NCI-H1092 (cell line): ENCODE measurements at places on chromosomes 3 and 15.
A peak's percentile ranks its signal among the peaks of the same experiment; 100 is the strongest.

DNA sequence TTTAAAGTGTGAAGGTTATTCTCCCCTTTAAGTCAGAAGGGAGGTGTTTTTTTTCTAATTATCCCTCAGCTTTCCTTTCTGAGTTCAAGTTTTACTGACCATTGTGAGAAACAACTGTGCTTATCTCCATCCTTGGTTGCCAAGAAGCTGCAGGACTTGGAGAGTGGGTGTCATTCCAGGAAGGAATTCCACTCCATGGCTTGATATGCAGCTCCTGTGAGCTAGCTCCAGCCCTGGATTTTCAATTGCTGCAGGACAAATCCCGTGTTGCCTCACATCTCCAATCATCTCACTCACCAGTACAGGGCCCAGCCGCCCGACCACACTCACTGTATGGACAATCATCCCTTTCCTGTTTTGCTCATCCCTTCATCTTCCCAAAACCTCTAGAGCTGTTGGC, 122.5 kb downstream of the IGSF11 start:
- no peak for DNase-seq

- no peak for DNase-seq
Measured at GRCh38 chr3:133542871-133543270, 30.6 kb upstream of the CDV3 start.

DNA sequence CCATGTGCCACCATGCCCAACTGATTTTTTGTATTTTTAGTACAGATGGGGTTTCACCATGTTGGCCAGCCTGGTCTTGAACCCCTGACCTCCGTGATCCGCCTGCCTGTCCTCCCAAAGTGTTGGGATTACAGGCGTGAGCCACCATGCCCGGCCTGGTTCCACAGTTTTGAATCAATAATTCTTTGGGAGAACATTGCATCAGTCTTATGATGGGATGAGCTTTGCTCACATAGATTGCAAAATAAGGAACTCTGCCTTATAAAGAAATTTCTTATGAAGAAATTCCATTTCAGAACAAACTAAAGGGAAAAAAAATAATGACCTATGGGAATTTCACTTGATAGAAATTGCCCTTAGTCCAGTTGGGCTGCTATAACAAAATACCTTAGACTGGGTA, 15.8 kb upstream of the TMPRSS7 start:
- no peak for DNase-seq

DNA sequence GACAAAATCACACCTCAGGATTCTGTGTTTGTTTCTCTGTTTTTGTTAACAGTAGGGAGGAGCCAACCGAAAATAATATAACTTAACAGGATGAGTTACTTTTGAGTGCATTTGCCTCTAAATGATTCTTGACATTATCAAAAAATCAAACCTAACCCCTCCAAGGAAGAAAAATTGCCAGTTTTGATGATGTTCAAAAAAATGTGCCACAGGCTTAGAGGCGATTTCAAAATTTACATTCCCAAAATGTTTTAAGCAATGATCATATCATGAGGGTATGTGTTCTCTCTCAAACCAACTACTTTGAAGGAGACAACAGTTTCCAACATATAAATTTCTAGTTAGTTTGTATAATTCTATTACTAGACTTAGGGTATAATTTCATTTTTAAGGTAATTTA, 6.7 kb downstream of the VGLL3 start:
- DNase-seq, result no peak

DNA sequence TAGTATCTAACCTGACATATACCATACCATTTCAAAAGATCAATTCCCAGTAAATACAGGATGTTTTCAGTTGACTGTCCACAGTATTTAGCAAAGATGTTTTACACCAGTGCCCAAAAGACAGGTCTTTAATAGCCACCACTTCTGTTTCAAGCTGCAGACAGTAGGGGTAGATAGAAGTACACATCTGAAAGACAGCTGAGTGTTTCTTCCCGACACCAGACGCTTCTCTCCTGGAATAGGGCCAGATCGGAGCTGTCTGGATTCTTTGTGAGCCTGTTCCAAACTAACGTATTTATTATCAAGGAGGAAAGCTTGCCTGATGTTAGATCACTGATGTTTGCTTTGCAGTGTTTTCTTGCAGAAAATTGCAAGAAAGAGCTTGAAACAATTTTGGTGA, 136.1 kb upstream of the RBMS3 start:
- no peak for DNase-seq

- DNase-seq, result no peak
Measured at GRCh38 chr3:64806668-64807605, 119.1 kb upstream of the ADAMTS9 start.

- no peak for DNase-seq
Measured at GRCh38 chr15:88932271-88932874, 19.2 kb upstream of the MFGE8 start.

- DNase-seq, result no peak
Measured at GRCh38 chr15:72117486-72118016, 399 bp downstream of the MYO9A start.

GRCh38 chr3:155088706-155089345, 8.7 kb downstream of the MME start:
- no peak for DNase-seq

DNA sequence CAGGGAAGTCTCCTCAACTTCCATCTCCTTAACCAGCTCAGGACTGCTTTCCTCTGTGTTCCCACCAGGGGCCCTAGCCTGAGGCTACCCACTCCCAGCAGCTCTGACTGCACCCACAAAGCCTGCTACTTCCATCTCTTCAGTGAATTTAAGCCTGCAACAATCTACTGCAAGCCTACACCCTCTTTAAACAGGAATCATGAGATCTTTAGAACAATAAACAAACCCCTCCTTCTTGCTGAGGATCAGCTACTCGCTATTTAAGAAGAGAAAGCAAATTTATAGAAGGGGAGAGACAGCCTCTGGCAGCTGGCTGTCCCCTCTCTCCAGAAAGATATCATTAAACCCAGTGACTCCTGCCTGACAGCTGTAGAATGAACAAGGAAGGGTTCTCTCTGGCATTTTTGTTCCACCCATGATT, 51.9 kb downstream of the ARHGAP31 start:
- no peak for DNase-seq

DNA sequence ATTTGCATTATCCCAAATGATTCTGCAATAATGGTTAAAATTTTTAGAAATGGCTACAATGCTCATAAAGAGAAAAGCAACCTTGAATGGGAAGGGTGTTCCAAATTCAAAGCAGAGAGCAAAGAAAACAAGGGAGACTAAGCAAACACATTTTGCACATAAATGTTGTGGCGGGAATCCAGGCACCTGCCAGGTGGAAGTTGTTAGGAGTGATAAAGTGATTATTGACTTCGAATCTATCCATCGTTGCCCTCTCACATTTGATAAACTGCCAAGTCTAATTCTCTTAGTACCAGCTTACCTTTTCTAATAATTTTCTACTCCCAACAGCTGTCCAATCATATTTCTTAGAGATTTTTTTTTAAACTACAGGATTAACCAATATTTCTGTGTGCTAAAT, 244.5 kb downstream of the CACNA2D3 start:
- peak; percentile 79 for DNase-seq

DNA sequence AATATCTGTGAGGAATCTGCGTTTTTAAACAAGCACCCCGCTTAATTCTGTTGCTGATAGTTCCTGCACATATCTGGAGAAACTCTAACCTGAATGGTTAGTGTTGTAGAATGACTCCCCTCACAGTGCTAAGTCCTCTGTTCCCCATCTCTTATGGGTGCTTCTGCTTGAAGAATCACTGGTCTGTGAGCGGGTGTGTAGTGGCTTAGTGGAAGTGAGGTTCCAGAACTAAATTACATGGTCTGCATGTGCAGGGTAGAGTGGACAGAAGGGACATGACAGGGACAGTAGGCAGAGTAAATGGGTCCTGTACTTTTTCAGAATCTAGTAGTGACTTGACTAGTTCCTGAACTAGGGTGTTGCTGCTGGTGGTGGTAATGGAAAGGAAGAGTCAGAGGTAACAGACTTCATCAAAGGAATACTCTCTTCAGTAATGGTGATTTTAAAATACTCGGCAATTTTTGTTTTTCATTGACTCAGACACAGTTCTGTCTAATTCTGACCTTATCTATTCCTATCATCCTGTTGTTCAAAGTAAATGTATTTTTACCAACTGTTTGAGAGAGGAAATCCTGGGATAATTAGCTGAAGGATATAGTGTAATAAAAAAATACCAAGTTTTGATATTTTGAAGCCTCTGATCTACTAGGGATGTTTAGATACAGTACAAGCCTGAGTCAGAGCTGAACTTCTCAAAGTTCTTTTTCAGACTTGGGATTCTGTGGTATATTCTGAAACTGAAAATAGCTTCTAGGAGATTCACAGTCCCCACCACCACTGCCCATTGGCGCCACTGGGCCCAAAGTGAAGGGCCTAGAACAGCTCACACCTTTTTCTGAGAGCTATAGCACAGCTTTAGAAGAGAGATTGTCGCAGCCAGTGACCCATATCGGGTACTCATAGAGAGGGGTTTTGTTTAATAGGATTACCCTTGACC, 55.5 kb downstream of the FNDC3B start:
- DNase-seq, result no peak

DNA sequence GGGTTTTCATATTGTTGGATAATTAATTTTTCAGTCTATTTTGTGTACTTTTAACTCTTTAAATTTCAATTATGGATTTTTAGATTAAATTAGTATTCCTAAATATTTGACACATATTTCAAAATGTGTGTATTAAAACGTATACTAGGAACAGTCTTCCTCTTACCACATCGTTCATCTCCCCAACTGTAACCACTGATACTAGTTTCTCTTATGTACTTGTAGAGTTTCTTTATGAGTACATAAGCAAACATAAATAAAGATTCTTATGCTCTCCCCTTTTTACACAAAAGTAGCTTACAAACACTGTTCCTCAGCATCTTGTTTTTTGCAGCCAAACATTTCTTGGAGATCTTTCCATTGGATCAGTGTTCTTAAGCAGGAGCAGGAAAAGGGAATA, 45.9 kb downstream of the CMSS1 start:
- DNase-seq, result no peak

DNA sequence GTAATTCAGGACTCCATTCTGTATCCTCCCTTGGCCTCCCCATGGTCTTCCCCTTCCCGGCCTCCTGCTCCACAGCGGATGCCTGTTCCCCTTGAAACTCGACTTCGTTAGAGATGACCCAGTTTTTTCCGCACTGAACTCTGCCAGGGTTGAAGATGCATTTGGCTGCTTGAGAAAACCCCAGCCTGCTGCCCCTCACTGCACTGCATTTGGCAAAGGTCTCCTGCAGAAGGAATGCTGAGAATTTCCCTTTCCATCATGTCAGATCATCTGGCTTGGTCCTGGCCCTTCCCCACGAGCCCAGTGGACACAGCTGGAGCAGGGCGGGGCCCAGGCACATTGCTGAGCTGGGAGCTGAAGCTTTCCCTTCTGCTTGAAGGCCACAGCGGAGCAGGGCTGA, 37.6 kb upstream of the RGMA start:
- DNase-seq, result no peak

DNA sequence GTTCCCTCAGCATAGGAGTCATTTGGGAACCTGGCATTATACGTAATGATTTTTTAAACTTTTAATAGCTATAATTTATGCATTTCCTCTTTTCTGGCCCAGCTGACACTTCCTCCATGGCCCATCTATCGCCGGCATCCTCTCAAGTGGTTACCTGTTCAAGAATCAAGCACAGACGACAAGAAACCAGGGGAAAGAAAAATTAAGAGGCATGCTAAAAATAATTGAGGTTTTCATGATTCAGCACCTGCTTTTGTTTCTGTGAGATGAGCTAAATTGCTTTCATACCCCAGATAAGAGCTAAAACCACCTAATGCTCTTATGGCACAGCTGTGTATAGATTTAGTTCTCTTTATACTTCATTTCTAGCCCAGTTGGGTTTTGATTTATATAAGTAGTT, 1.7 kb downstream of the SPCS1 start:
- no peak for DNase-seq

- no peak for DNase-seq
Measured at GRCh38 chr15:78037779-78038305, 39.7 kb downstream of the TBC1D2B start.

DNA sequence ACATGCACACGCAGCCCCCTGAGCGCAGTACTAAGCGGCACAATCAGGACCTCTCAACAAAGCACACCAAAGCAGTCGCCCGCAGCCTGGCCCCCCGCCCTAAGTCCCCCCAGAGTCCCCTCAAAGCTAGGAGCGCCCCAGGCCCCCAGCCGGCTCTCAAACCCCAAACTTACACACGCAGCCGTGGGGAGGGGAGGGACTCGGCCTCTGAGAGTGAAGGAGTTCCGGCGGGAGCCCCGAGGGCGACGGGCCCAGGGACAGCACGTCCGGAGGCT, 5.5 kb downstream of the GATA2 start:
- DNase-seq, result no peak

- no peak for DNase-seq
Measured at GRCh38 chr3:75272691-75273090, 391.4 kb upstream of the FRG2C start.

DNA sequence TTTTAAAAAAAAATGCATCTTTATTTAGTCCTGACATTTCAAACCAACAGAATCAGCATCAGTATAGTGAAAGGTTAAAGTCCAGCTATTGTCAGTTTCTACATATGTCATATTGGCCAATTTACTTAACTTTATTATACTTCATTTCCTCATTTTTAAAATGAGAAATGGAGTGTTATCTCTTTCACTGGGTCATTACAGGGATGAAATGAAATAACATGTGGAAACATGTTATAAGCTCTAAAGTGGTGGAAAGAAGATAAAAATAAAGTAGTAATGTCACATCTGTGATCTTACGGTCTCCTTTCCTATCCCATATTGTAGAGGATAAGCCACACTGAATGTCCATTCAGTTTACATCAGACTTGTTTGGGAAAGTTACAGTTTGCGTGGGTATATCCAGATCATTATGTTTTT, 780.1 kb downstream of the TUSC7 start:
- DNase-seq, result no peak

DNA sequence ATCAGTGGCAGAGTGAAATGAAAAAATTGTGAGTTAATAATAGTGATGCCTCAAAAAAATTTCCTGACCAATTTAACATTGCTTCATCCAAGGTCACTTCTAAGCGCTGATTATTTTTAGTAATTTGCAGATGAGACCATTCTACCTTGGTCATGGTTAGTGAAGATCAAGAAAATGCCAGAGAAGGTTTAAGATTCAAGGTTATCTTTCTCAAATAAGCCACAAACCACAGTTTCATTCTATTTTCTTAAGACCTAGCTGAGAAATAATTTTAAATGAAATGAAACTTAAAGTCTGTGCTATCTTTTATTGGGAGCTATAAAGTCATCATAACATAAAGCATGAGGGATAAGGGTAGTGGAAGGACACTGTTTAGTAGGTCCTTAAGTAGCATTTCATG, 353.9 kb upstream of the NAALADL2 start:
- DNase-seq, result no peak

- peak; percentile 28 for DNase-seq
Measured at GRCh38 chr3:106381939-106382335, 513.1 kb upstream of the CBLB start.

- DNase-seq, result no peak
Measured at GRCh38 chr3:53773611-53774368, 72.4 kb downstream of the CHDH start.

DNA sequence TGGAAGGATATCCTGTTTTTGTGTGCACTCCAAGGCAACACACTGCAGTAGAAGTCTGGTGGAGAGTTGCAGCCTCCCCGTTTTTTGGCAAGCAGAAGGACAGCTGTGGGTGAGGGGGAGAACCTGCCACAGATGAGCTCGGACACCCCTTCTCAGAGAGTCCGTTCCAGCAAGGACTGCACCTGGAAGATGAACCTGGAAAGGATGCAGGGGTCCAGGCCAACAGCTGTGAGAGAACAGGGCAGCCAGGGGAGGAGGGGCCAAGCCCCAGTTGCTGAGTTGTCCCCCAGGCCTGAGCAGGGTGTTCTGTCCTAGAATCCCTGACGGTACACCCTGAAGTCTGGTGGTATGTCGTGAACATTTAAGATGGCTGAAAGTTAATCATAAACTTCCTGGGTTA, 30.2 kb downstream of the ZXDC start:
- DNase-seq, result no peak
